ENCODE measurements at places on chromosomes 2 and 18. TPM values are rescaled to one million over a fixed set of nuclear protein-coding genes. Genes with fewer than 3 reads are reported as not detected.

Gene SLC4A5
- 1.7 TPM for total RNA-seq

- no peak for DNase-seq
These were observed 215.3 kb downstream of the ZFP36L2 start for GRCh38 chr2:43011158-43011491.

DNA sequence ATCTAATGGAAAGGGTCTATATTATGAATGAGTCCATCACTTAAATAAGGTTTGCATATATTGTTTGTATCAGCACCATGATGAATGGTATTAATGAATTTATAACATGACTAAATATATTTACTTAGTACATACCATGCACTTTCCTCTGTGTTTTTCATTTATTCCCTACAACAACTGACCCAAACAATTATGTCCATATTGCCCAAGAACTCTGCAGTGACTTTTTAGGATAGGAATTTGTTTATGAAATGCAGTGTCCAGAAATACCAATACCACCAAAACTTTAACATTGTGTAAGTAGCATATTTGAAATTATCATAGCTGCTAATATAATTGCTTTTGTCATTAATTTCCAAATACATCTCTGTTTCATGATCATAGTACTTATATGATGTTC, 119.7 kb downstream of the WDR7 start:
- DNase-seq, result no peak

- no peak for DNase-seq
These were observed 185.2 kb upstream of the SLC14A2 start for GRCh38 chr18:45430041-45430440.

Gene RSAD2
- total RNA-seq, result 3.2 TPM

DNA sequence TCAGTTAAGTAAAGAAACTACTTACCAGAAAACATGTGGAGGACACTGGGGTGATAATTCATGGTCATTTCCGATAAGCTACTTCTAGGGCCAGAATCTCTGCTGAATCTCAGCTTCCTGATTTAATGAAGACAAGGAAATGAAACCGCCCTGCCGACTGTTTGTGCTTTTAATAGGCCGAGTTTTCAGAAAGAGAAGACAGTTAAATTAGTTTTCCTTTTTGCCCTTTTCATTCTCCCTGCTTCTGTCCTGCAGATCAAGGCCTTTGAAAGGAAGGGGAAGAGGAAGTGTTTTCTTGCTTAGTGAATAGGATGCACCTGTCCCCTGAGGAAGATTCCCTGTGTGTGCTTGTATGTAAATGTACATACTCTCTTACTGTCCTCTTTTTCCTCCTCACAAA, 126.6 kb downstream of the SH3RF3 start:
- DNase-seq, result peak; percentile 18
